ENCODE measurements at places on chromosomes 2 and 18. TPM values are rescaled to one million over a fixed set of nuclear protein-coding genes. Genes with fewer than 3 reads are reported as not detected.

Gene NETO1
- total RNA-seq: 2.1 TPM

Gene RALBP1
- total RNA-seq: 30.6 TPM

Gene SERPINB2
- total RNA-seq: 0.34 TPM

Gene DAW1
- 0.11 TPM for total RNA-seq

Gene RGPD4
- not detected for total RNA-seq

Gene VWA3B
- total RNA-seq: not detected

Gene C2orf68
- total RNA-seq: 31.9 TPM

Gene ALKAL2
- not detected for total RNA-seq

Gene CASP10
- total RNA-seq: 1.7 TPM

Gene OXER1
- not detected for total RNA-seq

Gene STAM2
- total RNA-seq: 14.6 TPM

Gene CTDSP1
- 41.0 TPM for total RNA-seq

Gene CHRND
- not detected for total RNA-seq

Gene RESP18
- total RNA-seq: not detected

Gene OSBPL6
- 5.7 TPM for total RNA-seq

Gene NXPH2
- total RNA-seq: not detected

Gene TMEM247
- total RNA-seq: not detected

Gene VWC2L
- total RNA-seq: not detected

Gene EFR3B
- total RNA-seq: 0.45 TPM

Gene PROC
- not detected for total RNA-seq

Gene REG3G
- 1.1 TPM for total RNA-seq

Gene SERPINB7
- total RNA-seq: 2.8 TPM

Gene PLCL1
- 0.08 TPM for total RNA-seq

Gene XDH
- 4.3 TPM for total RNA-seq

Gene MPP4
- 15.0 TPM for total RNA-seq
